Osteoblast (primary cell): ENCODE measurements at places on chromosomes 6 and 20.

GRCh38 chr20:7355051-7355450, 585.2 kb downstream of the HAO1 start:
- no peak for DNase-seq

- DNase-seq = no peak
Observed at GRCh38 chr6:72037006-72037405, 150.7 kb downstream of the RIMS1 start.

DNA sequence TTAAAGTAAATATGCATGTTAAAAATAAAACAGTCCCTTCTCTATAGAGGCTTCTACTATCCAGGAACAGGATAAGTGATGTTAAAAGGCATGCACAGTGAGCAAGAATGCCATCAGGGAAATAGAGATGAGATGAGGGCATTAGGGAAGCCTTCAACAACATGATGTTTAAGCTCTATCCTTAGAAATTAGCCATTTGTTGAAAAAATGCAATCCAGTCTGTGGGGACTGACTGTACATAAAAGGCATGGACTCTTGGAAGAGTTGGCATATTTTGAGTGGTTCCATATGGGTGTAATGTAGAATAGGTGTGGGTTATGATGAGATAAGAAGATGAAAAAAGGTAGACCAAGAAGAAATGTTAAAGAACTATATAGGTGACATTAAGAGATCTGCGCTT, 5.8 kb downstream of the KIAA0319 start:
- DNase-seq = no peak

GRCh38 chr20:35883778-35884540, 70.3 kb downstream of the SCAND1 start:
- DNase-seq = no peak

DNA sequence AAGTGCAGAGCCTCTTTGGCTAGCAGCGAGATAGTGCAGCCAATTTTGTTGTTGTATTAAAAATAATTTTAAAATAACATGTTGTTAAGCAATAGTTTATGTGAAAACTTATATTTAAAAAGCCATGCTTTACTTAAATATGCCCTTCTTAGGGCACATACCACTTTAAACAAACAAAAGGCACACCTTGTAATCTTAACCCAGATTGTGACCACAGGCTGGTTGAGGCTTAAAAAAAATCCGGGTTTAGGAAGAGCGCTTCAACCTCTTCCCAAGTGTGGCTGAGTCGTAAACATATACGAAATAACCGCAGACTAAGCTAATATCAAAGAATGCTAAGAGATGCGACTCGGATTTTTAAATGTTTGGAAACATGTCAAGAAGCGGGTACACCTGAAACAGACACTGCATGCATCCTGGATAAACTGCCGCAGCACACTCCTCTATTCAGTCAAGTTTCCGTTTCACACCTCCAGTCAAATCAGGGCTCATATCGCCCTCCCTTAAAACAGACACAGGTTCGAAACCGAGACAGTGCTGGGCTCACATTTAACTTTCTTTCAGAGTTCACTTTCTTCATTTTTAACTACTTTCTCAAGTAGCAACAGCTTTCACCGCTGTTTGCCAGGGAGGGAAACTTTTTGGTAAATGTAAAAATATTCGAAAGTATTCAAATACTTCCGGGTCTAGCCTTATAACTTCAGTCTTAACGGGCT, 1.5 kb downstream of the DEK start:
- no peak for DNase-seq

- DNase-seq = peak; percentile 71
Observed at GRCh38 chr6:169998457-169998856, 247.0 kb downstream of the ERMARD start.

DNA sequence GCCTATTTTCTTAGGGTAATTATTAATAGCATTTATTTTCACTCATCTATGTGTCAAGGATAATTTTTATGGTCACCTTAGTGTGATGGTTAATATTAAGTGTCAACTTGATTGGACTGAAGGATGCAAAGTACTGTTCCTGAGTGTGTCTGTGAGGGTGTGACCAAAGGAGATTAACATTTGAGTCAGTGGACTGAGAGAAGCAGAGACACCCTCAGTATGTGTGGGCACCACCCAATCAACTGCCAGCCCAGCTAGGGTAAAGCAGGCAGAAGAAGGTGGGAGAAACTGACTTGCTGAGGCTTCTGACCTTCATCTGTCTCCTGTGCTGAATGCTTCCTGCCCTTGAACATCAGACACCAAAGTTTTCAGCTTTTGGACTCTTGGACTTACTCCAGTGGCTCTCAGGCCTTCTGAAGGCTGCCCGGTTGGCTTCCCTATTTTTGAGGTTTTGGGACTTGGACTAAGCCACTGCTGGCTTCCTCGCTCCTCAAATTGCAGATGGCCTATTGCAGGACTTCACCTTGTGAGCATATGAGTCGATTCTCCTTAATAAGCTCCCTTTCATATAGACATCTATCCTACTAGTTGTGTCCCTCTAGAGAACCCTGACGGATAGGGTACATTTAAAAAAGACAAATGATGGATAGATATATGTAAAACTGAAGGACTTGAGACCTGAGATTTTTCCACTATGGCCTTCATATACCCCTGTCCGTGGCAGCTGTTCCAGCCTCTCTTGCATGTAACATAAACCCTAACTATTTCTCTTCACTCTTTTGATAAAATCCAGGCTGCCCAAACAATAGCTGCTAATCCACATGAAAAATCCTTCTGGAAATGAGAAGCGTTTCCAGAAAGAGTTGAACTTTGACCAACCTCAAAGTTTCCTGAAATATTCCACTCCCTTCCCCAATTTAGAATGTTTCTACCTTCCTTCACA, 62.1 kb upstream of the RGS17 start:
- no peak for DNase-seq
